ENCODE measurements at places on chromosomes 3 and 15.
A peak's percentile ranks its signal among the peaks of the same experiment; 100 is the strongest.

- no peak for DNase-seq
Measured at GRCh38 chr3:34279901-34280300, 481.5 kb downstream of the PDCD6IP start.

DNA sequence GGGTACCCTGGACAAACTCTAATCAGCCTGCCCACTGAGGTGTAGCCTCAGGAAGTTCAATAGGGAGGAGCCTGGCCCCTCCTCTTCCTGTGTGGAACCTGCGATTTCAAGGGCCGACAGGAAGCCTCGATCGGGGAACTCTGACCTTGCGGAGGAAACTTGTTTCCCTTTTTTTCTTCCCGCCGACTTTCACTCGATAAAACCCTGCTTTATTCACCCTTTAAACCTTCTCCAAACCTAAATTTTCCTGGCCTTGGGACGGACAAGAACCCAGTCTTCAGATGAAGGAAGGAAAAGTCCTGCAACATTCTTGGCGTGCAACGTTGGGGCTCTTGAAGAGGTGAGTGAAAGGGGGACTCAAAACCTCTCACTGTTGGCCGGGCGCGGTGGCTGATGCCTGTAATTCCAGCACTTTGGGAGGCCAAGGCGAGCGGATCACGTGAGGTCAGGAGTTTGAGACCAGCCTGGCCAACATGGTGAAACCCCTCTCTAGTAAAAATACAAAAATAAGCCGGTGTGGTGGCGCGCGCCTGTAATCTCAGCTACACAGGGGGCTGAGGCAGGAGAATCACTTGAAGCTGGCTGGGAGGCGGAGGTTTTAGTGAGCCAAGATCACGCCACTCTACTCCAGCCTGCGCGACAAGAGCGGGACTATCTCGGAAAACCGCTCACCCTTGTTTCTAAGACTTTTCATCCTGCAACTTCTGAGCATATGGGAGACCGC is 208.2 kb downstream of the ZNF385D start:
- no peak for DNase-seq

DNA sequence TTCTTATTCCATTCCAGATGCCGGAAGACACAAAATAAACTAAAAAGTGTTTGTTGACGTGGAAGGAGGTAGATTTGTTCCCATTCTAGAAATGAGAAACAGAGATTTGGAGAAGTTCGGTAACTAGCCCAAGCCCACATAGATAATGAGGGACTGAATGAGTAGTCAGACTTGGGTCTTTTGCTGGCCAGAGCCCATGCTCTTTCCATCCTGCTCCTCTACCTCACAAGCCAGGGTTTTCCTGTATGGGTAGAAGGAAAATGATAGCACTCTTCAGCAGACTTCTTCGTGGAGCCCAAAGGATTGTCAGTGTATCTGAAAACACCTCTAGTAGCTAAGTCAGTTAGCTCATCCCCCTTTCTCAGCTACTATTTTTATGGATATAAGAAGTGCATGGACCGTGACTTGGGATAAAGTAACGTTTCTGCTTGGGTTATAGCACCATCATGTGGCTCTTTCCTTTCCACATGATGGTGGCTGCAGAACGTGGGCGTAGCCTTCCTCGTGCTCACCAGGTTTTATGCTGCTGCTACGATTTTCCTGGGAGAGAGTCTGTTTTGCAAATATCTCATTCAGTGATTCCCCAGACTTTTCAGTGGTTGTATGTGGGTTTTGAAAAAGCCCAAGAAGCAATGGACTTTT is 84.6 kb downstream of the DGKG start:
- no peak for DNase-seq

- no peak for DNase-seq
Measured at GRCh38 chr3:120471643-120472042, 20.9 kb upstream of the FSTL1 start.

DNA sequence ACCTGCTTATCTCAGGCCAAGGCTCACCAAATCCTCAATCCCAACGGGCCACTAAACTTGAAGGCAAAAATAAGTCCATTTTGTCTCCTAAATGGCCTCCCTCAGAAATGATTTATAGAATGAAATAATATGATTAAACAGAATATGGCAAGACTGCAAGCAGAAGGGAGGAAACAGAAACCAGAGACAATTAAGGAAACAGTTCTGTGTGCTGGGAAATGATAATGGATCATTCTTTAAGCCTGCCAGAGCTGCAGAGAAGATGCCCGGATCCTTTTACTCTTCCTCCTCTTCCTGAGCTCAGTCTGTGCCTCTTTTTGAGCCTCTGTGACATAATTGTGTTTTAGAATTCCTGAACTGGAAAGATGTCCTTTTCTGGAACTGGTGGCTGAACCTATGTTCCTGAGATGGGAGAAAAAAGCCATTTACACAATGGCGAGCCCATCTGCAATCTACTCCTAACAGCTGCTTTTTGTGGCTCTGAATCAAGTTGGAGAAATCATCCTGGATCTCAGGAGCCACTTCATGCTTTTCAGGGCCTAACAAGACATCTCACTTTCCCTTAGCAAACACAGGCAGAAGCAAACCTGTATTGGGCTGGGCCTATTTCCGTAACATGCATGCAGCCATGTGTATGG is 2.8 kb upstream of the ABHD2 start:
- DNase-seq = no peak

DNA sequence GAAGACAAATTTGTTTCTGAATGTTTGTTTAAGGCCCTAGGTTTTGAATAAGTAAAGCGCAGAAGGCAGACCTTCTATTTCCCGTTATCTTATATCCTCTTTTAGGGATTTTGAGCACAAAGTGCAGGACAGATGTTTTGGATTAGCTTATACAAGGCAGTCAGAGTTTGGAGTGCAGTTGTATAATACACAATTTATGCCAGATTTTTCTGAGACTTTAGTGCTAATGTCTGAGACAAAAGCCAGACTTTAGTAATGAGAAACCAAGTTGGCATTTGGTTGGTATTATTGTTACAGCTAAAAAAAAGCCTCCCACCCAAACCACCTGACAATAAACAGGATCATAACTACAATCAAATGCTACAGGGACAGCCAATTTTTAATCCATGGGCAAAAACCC is 309.9 kb upstream of the SATB1 start:
- no peak for DNase-seq

GRCh38 chr3:177835917-177836316 is 638.6 kb upstream of the TBL1XR1 start:
- no peak for DNase-seq

DNA sequence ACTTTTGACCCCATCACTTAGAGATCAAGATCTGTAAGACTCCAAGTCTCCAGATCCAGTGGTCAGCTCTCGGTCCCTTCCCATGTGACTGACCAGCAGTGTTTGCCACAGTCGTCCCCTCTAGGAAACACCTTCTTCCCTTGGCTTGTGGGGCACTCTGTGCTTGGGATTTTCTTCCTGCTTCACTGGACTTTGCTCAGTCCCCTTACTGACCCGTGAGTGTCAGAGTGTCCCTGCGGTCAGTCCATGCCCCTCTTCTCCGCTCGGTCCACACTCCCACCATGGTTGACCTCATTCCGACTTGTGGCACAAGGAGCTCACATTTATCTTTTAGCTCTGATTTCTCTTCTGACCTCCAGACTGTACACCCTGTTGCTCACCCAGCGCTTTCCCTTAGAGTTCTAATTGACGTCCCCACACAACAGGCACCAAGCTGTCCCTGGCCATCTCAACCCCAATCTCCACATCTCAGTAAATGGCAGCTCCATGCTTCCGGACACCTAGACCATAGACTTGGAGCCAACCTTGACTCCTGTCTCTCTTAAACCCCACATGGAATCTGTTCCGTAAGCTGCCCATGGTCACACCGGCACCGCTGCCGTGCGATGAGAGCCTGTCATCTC is 67.9 kb downstream of the APBA2 start:
- no peak for DNase-seq

DNA sequence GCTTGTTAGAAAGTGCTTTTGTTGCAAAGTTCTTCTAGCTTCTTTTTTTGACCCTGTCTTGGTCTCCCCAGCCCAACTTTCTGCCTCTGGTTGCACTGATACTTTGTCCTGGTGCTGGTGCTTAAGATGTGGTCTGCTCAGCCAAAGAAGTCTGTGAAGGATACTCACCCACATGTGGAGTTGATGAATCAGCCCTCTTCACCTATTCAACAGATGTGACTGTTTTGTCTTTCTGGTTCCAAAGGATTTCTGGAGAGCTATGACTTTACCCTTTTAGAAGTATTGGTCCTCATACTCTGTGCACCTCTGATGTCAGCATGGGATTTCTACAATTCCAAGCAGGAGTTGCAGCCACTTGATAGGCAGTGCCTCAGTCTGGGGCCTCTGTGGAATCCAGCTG is 84.1 kb downstream of the PCCB start:
- no peak for DNase-seq

DNA sequence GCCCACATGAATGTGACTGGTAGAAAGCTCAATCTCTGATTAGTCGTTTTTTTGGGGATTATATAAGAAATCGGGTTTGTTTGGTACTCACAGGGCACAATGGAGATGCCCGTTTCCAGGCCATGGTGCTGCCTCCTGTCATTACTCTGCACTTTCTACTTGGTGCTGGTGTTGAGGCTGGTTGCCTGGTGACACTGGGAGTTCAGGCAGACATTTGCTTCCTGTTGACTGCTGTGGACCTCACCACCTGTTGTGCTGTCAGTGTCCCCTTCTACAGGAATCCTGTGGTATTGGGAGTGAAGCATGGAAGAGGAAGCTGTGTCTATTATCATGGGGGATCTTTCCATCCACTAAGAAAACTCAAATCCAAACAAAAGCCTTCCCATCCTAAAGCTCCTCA is 227.2 kb upstream of the TBL1XR1 start:
- DNase-seq = no peak

GRCh38 chr15:56950979-56951378 is 32.5 kb downstream of the TCF12 start:
- DNase-seq = no peak

- no peak for DNase-seq
Measured at GRCh38 chr3:150376001-150376848, 31.9 kb upstream of the TSC22D2 start.

DNA sequence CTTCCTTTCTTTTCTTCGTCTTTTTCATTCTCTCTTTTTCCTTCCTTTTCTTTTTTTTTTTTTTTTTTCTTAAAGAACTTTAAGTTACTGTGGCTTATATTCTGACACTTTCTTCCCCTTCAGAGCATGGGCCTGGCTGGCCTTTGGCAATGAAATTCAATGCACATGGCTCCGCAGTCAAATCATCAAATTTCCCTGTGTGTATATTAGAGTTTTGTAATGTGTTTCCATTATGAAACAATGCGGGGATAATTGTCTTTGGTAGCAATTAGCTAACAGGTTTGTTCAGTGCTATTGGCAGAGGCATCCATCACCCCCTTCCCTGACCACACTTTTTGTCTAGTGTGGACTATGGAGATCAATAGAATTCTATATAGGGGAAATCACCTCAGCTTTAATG is 80.5 kb downstream of the CDIN1 start:
- DNase-seq = no peak

DNA sequence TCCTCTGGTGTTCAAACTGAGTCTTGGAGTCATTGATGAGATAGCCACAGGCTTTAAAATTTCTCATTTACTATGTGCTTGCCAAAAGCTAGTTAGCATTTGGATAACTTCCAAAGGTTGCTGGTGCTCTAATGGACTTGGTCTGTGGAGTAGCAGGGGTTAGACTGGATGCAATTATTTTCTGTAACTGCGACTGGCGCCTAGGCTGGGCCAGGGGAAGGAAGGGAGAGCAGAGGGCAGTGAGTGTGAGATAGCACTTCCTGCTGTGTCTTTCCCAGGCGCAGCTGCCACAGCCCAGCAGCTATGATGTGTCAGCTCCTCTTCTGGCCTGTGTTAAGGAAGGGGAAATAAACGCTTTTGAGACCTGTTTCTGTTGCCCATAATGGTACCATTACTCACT is 98.6 kb downstream of the MYRIP start:
- DNase-seq = no peak

- no peak for DNase-seq
Measured at GRCh38 chr15:74131628-74132413, 1.4 kb downstream of the ISLR2 start.

DNA sequence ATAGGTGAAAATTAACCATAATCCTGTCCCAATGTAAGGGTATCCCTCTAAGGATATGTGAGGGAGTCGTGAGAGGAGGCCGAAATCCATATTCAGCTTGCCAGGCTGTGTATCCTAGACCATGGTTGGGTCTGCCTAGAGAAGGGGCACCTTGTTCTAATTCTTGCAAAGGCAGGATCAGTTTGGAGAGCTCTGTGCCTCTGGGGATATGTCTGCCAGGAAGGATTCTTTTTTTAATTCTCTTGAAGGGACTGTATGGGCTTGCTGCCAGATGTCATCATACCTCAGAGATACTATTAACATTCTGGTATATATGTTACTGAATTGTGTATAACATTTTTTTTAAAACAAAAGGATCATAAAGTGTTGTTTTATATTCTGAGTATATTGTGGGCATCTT is 2.4 kb downstream of the ATP1B3 start:
- no peak for DNase-seq

GRCh38 chr3:177640319-177640965 is 443.2 kb upstream of the TBL1XR1 start:
- DNase-seq = no peak

DNA sequence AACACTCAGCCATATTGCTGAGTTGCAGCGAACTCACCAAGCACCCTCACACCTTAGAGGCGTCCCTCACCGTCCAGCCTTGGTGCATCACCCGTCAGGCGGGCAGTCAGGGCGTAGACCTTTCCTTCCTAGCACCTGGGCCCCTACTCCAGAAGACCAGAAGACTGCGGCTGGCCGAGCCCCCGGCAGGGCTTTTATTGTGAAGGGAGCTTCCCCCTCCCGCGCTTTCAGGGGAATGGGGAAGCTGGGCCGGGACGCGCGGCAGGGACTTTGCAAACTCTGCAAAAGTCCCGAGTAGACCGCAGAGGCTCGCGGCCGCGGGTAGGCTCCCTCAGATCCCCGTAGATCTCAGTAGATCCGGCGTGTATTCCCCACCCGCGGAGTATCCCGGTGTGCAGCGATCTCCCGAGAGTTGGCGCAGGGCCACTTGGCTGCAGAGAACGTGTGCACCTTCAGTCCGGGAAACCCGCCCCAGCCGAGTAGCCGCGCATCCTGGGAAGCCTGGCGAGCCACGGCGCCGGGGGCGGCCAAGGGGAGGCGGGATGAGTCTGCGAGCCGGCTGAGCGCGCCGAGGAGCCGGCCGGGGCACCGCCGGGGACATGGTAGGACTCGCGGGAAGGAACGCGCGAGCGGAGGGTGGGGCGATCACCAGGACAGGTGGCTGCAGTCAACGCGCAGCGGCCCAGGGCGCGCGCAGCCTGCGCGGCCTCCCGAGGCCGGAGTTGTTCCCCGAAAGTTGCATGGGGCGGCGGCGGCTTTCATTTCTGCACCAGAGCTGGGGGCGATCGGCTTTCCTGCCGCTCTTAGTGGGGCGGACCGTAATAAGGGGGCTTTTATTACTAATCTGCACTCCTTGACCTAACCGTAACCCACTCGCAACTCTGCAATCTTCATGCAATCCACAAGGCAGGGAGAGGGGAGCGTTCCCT is at the start of gene GASK1A:
TSS of gene GASK1A (plus strand) at position 268 of the 929 bp plus-strand sequence. CDS start at position 600, 332 bp downstream.
- peak; percentile 44 for DNase-seq
